ENCODE measurements at places on chromosomes 7 and 10. TPM values are rescaled to one million over a fixed set of nuclear protein-coding genes. Genes with fewer than 3 reads are reported as not detected.

GRCh38 chr7:86745013-86745745, 101.5 kb downstream of the GRM3 start:
- DNase-seq, result no peak

DNA sequence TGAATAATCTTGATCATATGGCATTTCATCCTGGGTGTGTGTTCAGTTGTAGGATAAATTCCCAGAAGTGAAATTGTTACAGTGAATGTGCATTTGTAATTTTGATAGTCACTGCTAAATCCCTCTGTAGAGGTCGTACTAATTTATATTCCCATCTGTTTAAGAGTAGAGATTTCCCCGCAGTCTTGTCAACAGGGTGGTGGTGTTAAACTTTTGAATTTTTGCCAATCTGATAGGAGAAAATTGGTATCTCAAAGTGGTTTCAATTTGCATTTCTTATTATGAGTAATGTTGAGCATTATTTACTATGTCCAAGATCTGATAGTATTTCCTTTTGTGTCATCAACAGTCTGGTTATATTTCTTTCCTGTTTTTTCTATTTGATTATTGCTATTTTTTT, 101.7 kb downstream of the AUTS2 start:
- no peak for DNase-seq

DNA sequence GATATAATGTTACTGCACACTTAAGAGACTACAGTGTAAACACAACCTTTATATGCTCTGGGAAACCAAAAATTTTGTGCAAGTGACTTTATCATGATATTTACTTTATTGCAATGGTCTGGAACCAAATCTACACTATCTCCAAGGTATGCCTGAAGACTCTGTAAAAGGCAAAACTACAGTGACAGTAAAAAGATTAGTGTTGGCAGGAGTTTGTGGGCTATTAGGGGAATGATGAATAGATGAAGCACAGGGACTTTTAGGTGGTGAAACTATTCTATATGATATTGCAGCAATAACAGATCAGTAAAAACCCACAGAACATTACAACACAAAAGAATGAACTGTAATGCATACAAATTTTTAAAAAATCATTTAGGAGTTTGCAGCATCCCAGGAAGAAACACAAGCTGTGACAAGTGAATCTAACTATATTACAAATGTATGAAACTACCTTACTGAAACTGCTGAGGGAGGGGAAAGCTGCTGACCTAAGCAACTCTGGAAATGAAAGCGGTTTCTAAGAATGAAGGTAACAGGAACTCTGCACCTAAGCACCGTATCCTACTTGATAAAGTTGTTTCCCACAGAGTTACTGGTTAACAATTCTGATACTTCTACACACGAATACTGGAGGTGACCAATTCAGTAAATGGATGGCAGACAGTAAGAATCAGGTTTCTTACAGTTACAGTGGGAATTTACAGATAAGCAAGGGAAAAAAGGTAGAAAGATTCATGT, 82.6 kb downstream of the ATE1 start:
- no peak for DNase-seq

- DNase-seq, result peak; percentile 51
Observed at GRCh38 chr10:73096041-73096448, 621 bp downstream of the P4HA1 start.

GRCh38 chr10:17475661-17476060, 21.3 kb upstream of the ST8SIA6 start:
- no peak for DNase-seq

- no peak for DNase-seq
Observed at GRCh38 chr7:96069401-96069800, 252.5 kb downstream of the SLC25A13 start.

- no peak for DNase-seq
Observed at GRCh38 chr7:80247144-80247543, 112.5 kb downstream of the GNAI1 start.

DNA sequence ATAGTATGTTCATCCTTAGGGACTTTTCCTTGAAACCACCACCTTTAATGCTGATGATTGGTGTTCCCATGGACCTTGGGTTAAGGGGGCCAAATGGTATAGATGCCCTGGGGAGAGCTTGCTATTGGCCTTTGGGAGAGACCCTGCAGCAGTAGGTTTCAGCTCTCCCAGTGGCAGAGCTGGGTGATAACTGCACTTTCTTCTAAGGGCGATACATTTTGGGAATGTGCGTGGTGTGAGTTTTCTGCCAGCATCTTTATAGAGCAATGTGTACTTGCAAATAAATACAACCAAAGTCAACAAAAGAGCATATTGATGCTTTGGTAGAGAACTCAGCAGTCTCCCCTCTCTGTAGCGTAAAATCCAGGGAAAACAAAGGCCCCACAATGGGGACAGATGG, 404.1 kb downstream of the PAXIP1 start:
- no peak for DNase-seq

DNA sequence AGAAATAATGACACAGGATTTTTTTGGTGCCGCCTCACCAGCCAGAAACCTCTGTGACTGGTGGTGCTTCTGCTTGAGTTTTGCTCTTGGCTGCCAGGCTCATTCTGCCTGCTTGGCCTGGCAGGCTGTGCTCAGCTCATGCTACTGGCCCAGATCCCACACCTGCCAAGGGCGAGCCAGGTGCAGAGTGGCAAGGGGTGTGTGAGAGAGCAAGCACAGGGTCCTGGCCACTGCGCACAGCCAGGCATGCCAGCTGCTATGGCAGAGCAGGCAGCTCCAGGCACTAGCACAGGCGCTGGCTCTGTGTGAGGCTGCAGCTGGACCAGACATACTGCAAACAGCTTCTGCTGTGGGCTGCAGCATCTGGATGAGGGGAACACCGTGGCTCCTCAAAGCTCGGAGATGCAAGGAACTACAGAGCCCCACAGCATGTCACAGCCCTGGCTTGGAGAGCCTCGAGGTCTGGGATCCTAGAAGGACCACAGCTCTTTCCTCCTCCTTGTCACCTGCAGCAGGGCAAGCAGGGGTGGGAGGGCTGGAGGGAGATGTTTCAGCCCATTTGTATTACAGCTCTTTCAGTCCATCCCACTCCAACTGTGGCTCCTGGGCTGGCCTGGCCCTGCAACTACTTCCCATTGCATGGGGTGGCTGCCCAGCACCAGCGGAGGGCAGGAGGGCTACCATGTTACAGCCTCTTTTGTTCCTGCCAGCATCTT, 313.4 kb upstream of the SEMA3C start:
- no peak for DNase-seq

- DNase-seq, result no peak
Observed at GRCh38 chr10:3901370-3901769, 116.4 kb upstream of the KLF6 start.

- no peak for DNase-seq
Observed at GRCh38 chr7:28638914-28639313, 226.6 kb downstream of the CREB5 start.

DNA sequence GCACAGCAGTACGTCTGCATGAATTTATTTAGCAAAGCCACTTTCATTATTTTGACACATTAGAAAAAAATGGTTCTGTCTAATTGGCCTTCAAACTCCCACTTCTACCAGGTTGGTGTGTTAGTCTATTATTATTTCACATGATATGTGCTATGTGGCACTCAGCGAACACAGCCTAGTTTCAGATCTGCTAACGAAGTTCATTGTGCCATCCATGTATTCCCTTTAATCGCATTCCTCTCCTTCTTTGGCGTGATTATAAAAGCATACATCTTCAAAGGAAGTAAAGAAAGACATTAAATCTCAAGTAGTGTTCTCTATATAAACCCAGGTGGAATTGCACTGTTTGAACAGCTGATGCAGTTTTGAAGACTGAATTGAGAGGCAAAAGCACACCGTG, 96.4 kb upstream of the CACNA2D1 start:
- no peak for DNase-seq

- DNase-seq, result no peak
Observed at GRCh38 chr10:110546499-110547110, 20.9 kb upstream of the SMC3 start.

DNA sequence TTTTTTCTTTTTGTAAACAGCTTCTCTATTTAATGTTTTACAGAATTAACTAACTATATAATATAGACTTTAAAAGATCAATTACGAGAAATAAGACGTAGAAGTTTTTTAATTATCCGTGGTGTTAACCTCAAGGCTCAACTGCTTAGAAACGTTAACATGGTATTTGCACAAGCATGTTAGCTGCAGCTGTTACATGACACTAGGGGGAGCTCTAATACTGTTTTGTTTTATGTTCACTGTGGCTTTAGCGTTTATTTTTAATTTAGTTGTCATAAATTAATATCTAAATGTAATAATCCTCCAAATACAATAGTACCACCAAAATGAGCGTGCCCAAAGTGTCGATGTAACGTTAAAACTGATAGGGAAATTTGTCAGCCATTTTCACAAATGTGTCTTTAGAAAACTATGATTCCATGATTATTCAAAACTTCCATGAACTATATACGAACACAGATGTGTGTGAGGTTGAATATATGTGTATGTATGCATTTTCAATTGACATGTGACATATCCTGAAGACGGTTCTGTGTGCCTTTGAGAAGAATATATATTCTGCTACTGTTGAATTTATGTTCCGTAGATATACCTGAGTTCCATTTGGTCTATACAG, 828.8 kb upstream of the MBL2 start:
- peak; percentile 19 for DNase-seq

DNA sequence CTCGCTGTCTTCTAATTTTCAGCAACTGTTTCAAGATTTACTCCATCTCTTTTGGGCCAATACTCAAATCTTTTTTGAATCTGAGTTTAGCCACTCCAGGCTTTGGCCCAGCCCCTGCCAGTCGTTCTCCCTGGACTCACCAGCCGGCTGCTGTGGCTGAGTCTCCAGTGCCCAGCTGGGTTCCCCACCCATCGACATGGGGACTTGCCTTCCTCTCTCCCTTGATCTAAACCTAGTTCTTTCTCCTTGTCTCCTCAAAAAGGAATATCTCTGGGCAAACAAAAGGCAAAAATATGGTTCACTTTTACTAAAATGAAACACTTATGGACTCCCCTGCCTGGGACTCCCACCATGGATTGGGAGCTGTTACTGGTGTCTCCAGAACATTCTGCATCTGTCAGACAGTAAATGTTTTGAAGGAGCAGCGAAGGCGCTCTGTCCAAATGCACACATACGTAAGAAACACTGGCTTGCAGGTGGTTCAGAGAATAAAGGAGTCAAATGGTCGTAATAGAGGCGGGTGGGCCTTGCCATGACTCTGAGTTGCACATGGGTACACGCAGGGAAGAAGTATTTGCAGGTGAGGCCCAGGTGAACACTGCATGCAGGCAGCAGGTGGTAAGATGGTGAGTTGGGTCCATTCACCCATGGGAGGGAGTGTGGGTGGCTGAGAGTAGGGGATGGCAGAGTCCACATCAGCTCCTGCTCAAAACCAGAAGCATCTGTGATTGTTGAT, 35.5 kb upstream of the HABP2 start:
- no peak for DNase-seq

DNA sequence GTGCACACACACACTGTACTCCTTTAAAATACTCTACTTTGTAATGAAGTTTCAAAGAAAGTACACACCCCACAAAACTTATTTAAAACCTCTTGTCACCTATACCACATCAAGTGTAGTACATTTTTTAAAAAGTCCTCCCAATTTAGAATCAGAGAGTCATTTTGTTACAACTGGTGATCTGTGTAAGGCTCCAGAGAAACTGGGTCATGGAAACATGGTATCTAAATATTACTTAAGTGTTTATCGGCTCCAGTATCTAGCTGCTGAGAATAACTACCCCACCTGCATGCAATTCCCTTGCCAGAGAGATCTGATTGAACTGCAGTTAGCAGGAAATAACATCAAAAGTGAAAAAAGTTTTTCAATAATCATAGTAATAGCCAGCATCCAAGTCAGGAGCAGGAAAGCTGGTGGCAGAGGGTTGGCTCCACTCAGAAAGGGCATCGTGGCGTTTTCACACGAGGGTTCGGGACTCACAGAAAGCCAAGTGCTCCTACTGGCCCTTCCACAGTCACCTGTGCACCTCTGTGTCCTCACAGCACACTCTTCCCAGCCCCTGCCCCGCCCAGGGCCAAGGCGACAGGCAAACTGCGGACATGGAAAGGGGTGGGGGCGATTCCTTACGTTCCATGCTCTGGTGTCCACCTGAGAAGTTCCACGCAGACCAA, 6.5 kb downstream of the RGS10 start:
- no peak for DNase-seq

DNA sequence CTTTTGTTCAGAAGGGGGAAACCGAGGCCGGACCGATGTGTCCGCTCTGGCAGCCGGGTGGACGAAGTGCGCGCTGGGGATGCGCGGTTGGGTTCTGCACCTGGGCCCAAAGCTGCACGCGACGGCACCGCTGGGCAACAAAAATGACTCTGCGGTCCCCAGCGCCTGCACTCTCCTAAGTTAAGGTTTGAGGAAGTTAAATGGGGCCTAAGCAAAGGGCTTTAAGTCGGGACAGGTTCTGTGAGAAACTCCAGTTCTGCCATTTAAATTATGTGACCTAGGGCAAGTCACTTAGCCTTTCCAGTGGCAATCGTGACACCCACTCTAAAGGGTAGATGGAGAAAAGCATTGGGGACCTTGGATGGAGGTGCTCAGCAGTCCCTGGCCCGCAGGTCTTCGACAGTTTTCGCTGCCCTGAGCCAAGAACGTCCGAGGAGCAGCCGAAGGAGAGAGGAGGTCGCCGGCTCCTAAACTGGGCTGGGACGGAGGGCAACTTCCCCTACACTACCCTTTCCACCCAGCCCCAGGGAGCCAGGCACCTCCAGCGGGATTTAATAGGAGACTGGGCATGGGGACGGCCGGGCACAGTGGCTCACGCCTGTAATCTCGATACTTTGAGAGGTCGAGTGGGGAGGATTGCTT, 534 bp upstream of the ACBD5 start:
- DNase-seq, result peak; percentile 16

- peak; percentile 68 for DNase-seq
Observed at GRCh38 chr7:49255054-49255453, 330.7 kb downstream of the CDC14C start.

GRCh38 chr10:32073659-32074058, 17.4 kb upstream of the KIF5B start:
- DNase-seq, result no peak

- DNase-seq, result no peak
Observed at GRCh38 chr7:28123752-28124151, 56.8 kb downstream of the JAZF1 start.

GRCh38 chr7:159071260-159071659, 73.4 kb downstream of the VIPR2 start:
- DNase-seq, result no peak

GRCh38 chr7:100865372-100865911, 1.7 kb upstream of the TRIP6 start:
- DNase-seq, result peak; percentile 83

GRCh38 chr10:26741368-26741767, 43.9 kb downstream of the PDSS1 start:
- DNase-seq, result no peak

PTPRN2 gene
- total RNA-seq, result 2.2 TPM

GNGT1 gene
- 0.24 TPM for total RNA-seq

CNNM2 gene
- total RNA-seq, result 6.8 TPM

Measured in A172 (cell line).